Breast epithelium (tissue), 4 donors: ENCODE measurements at places on chromosomes 7 and 10. TPM values are rescaled to one million over a fixed set of nuclear protein-coding genes. Genes with fewer than 3 reads are reported as not detected.

GRCh38 chr10:58651040-58651439 is 138.4 kb downstream of the BICC1 start:
- H3K36me3 ChIP-seq, result no peaks in the 10 kb centered on the region
- no peaks in the 10 kb centered on the region for H3K4me1 ChIP-seq
- H3K27ac ChIP-seq, result peak overlapping the region; percentile 40
- no peak overlapping the region for H3K4me3 ChIP-seq
- no peaks in the 10 kb centered on the region for H3K27me3 ChIP-seq

DNA sequence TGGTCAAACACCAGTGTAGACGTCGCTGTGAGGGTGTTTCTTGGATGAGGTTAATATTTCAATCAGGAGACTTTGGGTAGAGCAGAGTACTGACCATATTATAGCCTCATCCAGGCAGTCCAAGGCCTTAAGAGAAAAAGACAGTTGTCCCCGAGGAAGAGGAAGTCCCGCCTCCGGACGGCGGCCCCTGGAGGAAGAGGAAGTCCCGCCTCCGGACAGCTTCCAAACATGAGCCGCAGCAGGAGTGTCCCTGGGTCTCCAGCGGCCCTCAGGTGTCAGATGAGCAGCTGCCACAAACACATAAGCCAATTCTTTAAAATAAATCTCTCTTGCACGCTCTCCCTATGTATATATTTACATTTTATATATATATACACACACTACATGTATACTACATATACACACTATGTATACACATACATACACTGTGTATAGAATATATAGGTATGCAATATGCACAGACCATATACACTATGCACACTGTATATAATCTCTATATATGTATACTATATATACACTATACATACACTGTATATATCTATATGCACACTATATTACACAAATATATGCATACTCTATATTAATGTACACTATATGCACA is 37.5 kb downstream of the PWWP2B start:
- H3K27me3 ChIP-seq, result no peaks in the 10 kb centered on the region
- DNase-seq, result no peak
- no peaks in the 10 kb centered on the region for H3K36me3 ChIP-seq
- no peaks in the 10 kb centered on the region for H3K4me1 ChIP-seq
- no peak overlapping the region for H3K4me3 ChIP-seq

GRCh38 chr10:64708884-64709681 is 1187.9 kb downstream of the REEP3 start:
- H3K4me3 ChIP-seq, result no peak overlapping the region
- no peak overlapping the region for H3K27ac ChIP-seq
- H3K27me3 ChIP-seq, result no peaks in the 10 kb centered on the region
- no peaks in the 10 kb centered on the region for H3K4me1 ChIP-seq
- DNase-seq, result no peak

DNA sequence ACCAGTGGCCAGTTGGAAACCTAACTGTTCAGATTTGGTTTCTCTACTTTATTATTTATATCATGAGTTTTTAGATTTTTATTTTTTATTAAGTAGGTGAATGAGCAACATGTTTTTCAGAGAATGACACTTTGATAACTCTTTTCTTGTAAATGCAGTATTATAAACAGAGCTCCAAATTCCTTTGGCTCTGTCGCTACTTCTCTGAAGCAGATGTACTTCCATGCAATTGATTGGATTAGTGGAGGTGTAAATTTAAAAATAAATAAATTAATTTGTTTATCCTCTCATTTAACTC is 34.3 kb upstream of the ICA1 start:
- H3K4me1 ChIP-seq, result no peaks in the 10 kb centered on the region
- H3K4me3 ChIP-seq, result no peak overlapping the region

DNA sequence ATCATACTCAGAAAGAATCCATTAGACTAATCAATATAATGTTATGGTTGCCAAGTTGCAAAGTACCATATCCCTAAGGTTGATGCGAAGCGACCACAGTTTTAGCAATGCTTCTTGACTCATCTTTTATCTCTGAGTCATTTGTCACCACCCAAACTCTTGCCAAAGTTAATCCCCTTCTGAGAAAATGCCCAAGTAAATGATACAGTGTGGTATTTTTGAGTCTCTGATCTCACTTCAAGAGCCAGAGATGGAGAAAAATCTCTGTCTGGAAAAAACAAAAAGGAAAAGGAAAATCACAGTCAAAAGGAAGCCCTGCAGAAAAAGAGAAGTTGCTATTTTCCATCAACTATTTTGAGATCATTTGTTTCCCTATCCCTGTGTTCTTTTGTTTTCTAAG is 26.7 kb upstream of the OTUD1 start:
- no peak overlapping the region for H3K4me3 ChIP-seq
- no peaks in the 10 kb centered on the region for H3K36me3 ChIP-seq
- H3K4me1 ChIP-seq, result no peaks in the 10 kb centered on the region
- no peaks in the 10 kb centered on the region for H3K27me3 ChIP-seq
- no peak for DNase-seq

DNA sequence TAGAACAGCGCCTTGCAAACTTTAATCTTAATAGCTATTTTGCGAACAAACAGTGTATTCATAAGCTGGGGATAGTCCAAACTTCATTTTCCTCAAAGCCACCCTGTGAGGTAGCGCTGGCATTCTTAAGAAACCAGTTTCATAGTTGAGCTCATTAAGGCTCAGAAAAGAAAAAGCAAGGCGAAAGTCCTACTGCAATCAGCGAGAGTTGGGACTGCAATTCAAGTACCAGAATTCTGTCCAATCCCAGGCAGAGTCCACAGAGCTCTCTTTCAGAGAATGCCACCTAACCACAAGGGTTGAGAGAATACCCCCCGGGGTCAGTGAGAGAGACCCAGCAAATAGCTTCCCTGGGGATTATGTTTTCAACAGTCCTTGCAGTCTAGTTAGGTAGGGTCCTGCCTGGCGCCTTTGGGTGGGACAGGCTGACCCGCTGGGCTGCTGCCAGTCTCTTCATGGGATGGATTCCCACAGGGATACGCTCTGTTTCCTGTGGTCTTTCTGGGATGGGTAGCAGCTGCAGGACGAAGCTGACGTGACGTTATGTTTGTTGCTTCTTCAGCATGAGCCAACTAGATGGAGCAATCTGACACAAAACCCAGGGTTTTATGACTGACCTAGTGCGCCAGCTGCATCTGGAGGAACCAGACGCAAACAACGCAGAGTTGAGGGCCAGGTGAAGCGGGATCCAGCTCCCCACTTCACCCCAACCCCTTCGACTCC is 16.0 kb downstream of the BMPER start:
- no peak overlapping the region for H3K4me3 ChIP-seq
- no peaks in the 10 kb centered on the region for H3K27me3 ChIP-seq
- no peaks in the 10 kb centered on the region for H3K4me1 ChIP-seq

Gene ANKRD61
- total RNA-seq, result not detected

Gene CALCR
- 0.15 TPM for total RNA-seq

Gene IDI2
- total RNA-seq, result not detected

DNA sequence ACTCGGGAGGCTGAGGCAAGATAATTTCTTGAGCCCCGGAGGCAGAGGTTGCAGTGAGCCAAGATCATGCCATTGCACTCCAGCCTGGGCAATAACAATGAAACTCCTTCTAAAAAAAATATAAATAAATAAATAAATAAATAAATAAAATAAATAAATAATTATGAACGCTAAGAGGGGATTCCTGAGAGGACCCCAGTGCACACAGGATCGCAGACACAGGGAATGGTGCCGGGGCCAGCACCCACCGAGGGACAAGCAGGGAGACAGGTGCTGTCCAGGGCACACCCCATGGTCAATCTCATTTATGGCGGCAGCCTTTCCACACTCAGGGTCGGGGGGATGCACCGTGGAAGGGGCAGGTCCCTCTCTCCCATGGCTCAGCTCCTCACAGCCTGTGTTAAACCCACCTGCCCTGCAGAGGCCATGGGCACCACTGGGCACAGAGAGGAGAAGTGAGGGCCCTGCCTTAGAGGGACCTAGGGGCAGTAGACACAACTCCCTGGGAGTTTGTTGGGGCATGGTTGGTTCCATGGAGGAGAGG is 2.2 kb upstream of the RAMP3 start:
- peaks cover 6% of the 10 kb centered on the region for H3K27me3 ChIP-seq
- no peak overlapping the region for H3K27ac ChIP-seq
- no peaks in the 10 kb centered on the region for H3K36me3 ChIP-seq
- no peaks in the 10 kb centered on the region for H3K4me1 ChIP-seq
- H3K4me3 ChIP-seq, result no peak overlapping the region
- no peak for DNase-seq

Gene STK31
- 0.64 TPM for total RNA-seq

DNA sequence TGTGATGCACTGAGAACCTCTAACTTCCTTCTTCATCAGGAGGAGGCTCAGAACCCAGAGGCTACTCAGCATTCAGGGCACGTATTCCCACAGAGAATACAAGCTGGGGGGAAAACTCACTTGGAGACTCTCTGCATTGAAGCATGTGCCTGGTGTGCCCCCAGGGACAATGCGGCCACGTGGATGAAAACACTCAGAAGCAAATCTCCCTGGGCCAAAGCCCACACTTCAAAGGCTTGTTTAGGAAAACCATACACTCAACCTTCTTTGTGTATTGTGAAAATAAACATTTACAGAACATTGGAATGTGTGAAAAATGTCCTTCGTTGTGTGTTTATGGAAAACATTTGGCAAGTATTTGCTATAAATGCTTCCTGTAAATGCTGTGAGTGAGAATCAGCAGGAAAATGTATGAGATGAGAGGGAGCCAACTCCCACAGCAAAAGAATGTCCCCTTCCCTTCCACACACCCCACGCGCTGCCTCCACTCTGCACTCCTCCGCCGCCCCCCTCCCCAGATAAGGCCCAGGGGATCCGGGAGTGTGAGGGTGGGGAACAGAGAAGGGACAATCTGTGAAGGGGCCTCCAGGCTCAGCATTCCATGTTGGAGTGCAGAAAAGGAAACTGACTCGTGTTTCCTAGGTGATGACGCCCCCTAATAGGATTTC is 339.5 kb downstream of the ELMO1 start:
- no peaks in the 10 kb centered on the region for H3K4me1 ChIP-seq
- H3K27me3 ChIP-seq, result no peaks in the 10 kb centered on the region
- H3K4me3 ChIP-seq, result no peak overlapping the region
- no peak for DNase-seq
- no peak overlapping the region for H3K27ac ChIP-seq

DNA sequence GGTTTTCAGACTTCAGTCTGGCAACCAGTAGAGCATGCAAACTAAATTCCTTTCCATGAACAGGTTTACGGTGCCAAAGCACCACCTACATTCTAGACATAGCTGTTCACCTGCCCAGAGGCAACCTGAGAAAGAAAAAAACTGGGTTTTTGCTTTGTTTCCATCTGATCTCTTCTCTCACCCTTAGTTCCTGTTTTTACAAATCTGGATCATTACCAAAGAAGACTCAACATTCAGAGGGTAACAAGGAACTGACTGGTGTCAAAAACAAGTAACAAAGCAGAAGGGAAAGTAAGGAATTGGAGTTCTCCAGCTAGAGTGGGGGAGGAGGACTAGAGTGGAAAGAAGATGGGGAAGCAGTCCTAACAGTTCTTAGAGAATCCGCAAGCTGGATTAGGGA is 36.4 kb downstream of the CPVL start:
- H3K4me3 ChIP-seq, result no peak overlapping the region
- peak; percentile 39 for DNase-seq
- H3K4me1 ChIP-seq, result peaks cover 2% of the 10 kb centered on the region
- no peaks in the 10 kb centered on the region for H3K36me3 ChIP-seq
- no peaks in the 10 kb centered on the region for H3K27me3 ChIP-seq
- H3K27ac ChIP-seq, result peak overlapping the region; percentile 64

- H3K27me3 ChIP-seq, result no peaks in the 10 kb centered on the region
- H3K4me1 ChIP-seq, result no peaks in the 10 kb centered on the region
- H3K27ac ChIP-seq, result no peak overlapping the region
- H3K4me3 ChIP-seq, result no peak overlapping the region
- no peak for DNase-seq
Measured at GRCh38 chr10:76115131-76115470, 683.7 kb downstream of the LRMDA start.

Gene ACHE
- 3.2 TPM for total RNA-seq

DNA sequence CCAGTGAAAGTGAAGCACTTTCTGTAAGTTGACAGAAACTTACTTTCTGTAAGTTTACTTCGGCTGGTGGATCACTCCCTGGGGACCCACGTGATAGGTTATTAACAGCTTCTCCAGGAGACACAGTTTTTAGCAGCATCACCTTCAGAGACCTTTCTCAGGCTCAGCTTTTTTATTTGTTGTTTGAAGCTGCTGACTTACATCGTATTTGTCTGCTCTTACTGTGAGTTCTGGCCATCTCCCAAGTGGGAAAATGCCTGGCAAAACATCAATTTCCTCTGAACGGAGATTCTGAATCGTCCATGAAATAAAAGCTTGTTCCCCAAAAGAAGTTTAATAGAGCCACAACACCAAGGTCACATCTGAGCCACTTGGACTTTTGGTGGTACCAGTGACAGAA is 178.7 kb upstream of the PODXL start:
- no peaks in the 10 kb centered on the region for H3K36me3 ChIP-seq
- H3K4me3 ChIP-seq, result no peak overlapping the region
- no peaks in the 10 kb centered on the region for H3K27me3 ChIP-seq
- no peak for DNase-seq
- no peaks in the 10 kb centered on the region for H3K4me1 ChIP-seq

DNA sequence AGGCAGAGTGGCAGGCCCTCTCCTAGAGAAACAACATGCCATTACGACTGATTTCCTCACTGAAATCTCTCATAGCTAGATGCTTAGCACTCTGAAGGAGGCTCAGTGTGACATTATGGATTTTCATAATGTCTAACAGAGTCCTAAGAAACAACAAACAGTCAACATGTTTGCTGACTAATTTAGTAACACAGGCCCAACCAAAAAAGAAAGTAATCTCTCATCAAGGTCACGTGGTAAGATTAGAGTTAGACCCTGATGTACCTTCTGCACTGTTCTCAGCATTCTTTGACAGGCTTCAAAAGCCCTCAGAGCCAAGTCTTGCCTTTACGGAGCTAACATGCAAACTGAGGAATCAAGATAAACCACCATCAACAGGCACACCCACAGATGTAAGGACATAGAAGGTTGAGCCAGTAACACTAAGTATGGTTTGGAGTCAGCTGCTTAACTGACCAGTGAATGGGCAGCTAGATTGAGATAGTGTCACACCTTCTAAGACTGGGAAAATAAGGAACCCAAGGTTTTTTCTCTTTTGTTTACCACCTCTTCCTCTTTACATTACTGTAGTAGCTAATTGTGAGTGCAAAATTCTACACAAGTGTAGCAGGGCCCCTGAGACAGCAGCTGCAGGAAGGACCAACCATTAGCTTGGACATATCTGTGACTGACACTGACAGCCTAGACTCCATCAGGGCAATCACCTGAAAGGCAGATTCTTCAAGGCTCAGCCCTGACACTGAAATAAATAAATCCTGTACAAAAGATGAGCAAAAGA is 15.3 kb upstream of the KCNIP2 start:
- H3K27me3 ChIP-seq, result no peaks in the 10 kb centered on the region
- H3K4me3 ChIP-seq, result no peak overlapping the region
- no peaks in the 10 kb centered on the region for H3K36me3 ChIP-seq
- no peak for DNase-seq
- no peaks in the 10 kb centered on the region for H3K4me1 ChIP-seq
- no peak overlapping the region for H3K27ac ChIP-seq

DNA sequence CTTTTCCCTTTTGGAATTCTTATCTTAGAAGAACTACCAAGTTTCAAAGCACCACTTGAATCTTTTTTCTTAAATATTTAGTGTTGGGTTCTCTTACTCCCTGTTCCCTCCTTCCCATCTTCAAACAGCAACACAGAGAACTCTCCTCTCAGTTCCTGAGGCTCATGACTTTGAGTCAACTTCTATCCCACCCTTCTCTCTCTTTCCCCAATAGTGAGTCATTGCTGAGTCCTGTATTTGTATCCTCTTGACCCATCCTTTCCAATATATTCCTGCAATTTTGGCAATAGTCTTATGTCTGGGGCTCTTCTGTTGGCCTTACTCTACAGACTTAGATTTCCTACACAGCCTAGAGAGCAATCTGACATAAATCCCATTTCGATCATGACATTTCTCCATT is 20.8 kb upstream of the JCAD start:
- H3K36me3 ChIP-seq, result no peaks in the 10 kb centered on the region
- H3K4me1 ChIP-seq, result no peaks in the 10 kb centered on the region
- DNase-seq, result no peak
- no peaks in the 10 kb centered on the region for H3K27me3 ChIP-seq
- no peak overlapping the region for H3K27ac ChIP-seq
